ENCODE measurements at places on chromosomes 5 and 9. TPM values are rescaled to one million over a fixed set of nuclear protein-coding genes. Genes with fewer than 3 reads are reported as not detected.

Gene NEUROG1
- not detected for total RNA-seq

Gene TRIM7
- 3.0 TPM for total RNA-seq

Gene SPEF2
- 12.9 TPM for total RNA-seq

Gene PCAT7
- total RNA-seq: 0.94 TPM

Gene NMUR2
- total RNA-seq: not detected

Gene PLAA
- total RNA-seq: 26.0 TPM
